NCI-H748 treated with DMSO at 0.1 percent for 48 hours (cell line): ENCODE measurements at places on chromosomes 12 and 14.

DNA sequence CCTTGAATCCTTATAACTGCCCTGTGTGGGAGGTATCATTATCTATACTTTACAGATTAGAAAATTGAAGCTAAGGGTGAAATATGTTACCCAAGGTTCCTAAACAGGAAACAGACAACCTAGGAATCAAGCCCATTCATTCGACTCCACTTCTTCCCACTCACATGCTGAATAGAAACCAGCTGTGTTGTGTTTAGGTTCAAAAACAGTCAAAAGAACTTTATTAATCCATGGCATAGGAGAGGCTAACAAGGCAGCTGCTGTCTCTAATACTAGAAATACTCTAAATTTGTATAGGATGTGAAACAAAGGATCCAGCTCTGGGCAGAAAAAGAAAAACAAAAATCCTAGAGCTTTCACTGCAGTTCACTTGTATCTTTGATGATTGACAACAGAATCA lies 9.9 kb downstream of the AMDHD1 start:
- no peak for DNase-seq

DNA sequence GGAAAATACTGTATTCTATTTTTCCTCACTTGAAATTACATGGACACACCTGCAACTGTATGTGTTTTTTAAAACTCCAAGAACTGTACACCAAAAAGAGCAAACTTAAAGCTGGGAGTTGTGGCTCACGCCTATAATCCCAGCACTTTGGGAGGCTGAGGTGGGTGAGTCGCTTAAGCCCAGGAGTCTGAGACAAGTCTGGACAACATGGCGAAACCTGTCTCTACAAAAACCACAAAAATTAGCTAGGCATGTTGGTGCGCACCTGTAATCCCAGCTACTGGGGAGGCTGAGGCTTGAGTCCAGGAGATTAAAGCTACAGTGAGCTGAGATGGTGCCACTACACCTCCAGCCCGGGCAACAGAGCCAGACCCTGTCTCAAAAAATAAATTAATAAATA lies 95.9 kb downstream of the SINHCAF start:
- DNase-seq, result no peak

GRCh38 chr12:57476162-57476992 lies 3.3 kb downstream of the ARHGAP9 start:
- DNase-seq, result no peak

DNA sequence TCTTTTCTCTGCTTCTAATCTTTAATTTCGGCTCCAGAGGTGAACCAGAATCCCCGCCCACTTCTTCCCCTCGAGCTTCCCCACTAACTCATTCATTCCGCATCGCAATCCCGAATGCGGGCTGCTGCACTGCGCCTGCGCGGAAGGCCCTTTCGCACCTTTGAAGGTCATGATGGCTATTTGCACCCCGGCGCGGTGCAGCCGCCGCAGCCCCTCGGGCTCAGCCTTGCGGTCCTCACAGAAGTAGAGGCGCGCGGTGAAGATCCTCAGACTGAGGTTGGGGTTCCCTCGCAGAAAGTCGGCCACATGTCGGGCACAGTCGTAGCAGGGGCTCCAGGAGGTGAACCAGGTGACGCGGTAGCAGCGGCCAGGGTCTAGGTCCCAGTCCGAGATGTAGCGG lies 7.6 kb downstream of the AICDA start:
- DNase-seq, result no peak

- DNase-seq, result peak; percentile 43
Observed at GRCh38 chr12:40693207-40693821, 1.1 kb downstream of the CNTN1 start.

- DNase-seq, result no peak
Observed at GRCh38 chr12:131574395-131574771, 136.5 kb upstream of the SFSWAP start.

GRCh38 chr14:97206916-97207315 lies 409.7 kb downstream of the VRK1 start:
- DNase-seq, result no peak

DNA sequence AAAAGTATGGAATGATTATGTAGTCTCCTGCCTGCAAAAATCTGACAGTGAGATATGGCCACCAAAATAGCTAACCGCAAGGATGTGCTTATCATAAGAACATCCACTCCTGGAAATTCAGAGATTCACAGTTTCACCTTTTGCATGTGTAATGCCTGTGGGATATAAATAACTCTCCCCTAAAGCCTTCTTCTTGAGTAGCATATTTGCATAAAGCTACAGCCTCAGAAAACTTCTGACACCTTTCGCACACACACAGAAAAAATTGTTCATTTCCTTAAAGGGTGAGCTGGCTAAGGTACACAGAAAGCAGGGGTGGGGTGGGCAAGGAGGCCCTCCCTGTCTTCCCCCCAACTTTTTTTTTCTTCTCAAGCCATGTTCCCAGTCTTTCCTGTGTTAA lies 3.1 kb upstream of the IGF1 start:
- no peak for DNase-seq

DNA sequence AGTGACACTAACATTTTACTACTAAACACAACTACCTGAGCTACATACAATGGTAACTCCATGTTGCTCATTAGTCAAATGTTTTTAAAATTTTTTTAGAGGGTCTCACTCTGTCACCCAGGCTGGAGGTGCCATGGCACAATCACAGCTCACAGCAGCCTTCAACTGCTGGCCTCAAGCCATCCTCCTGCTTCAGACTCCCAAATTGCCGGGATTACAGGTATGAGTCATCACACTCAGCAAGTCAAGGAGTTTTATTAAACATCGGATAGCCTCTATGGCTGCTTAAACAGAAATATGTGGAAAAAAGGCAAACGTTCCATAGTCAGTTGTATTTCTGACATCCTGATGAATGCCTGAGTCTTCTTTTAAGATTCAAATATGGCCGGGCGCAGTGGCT lies 11.1 kb upstream of the NPFF start:
- DNase-seq, result no peak

- no peak for DNase-seq
Observed at GRCh38 chr12:75317784-75318183, 12.3 kb downstream of the CAPS2 start.

DNA sequence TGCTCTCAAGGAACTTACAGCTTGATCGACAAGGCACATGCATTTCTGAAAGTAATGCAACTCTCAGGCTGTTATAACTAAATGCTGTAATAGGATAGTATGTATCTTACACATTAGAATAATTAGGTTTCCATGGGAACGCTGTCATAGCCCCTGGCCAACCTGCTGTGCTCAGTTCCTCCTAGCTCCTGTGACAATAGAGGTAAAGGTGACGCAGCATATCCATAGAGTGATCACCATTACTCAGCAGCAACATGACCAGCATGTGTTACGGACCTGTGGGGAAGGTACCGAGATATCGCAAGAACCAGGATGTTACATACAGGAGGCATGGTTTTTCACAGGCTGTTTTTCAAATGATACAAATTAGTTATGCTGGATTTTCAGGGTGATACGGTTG lies 150.7 kb downstream of the CAND1 start:
- peak; percentile 85 for DNase-seq

DNA sequence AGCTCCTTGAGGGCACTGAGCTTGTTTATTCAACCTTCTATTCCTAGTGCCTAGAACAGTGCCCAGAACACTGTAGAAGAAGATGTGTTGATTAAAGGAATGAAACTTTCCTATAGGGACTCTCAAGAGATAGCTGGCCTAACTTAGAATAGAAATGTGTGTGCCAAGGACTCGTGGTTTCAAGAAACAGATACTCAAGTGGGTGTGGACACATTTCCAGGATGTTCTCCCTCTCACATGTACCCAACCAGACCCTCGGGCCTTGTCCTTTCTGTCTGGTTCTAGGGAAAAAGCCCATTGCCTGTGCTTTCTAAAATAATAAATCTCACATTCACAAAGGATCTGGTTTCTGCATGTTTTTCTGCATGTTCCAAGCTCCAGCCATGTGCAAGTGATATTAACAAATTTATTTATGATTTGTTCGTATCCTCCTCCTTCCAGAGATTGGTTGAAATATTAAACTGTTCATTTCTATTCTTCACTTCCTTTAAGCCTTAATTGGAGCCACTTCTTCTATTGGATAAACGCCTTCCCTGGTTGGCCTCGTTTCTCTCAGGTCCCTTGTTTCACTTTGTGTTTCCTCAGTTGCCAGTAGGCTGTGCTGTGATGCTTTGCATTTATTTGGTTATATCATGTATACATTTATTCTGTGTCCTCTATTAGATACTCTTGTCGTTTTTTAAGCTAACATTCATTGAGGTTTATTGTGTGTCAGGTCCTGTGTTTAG lies 89.8 kb downstream of the CRADD start:
- DNase-seq, result peak; percentile 55

DNA sequence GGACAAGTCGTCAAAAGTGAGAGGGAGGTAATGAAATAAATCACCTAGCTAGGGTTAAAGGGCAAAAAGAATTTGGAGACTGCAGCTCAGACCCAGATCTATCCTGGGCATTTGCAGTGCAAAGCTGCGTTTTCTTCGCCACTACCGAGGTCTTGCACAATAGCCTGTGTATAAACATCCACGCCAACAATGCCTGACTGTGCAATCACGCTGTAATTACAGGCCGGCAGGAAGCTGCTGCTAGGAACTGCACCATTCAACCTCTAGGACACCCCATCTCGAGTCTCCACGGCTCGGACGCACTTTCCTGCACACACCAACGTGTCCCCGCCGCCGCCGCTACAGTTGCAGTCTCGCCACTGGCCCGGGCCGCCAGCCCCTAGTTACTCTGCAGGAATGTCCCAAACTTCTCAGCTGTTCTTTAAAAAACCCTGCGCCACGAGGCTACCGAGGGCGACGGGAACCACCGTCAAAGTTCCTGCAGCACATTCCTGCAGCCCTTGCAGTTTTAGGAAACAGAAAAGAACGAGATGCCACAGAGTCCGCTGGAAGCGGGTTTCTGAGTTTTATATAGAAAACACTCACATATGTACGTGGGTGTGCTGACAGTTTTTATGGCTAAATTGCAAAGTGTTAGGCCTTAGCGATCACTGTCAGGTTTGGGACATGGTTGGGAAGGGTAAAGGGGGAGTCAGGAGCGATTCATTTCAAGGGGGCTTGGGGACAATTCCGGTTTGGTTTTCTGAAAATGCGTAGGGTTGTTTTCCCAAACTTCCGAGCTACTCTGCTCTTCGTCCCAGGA lies 65.6 kb upstream of the PTGR2 start:
- DNase-seq, result peak; percentile 53

DNA sequence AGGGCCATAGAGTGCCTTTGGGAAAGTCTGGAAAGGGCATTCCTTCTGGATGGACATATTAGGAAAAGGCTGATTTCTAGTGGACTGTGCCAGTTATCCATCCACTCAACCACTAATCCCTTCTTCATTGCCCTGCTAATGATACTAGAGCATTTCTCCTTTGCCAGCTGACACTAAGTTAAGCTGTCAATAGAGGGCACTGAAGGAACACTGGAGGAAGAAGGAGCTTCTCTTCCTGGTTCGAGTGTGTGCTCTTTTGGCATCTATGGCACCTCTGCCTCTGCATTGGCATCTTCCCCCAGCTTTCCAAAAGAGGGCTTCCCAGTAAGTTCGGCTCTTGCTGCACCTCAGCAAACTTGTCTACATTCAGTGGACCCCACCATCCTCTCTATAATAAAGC lies 165.4 kb downstream of the DERA start:
- DNase-seq, result peak; percentile 64

DNA sequence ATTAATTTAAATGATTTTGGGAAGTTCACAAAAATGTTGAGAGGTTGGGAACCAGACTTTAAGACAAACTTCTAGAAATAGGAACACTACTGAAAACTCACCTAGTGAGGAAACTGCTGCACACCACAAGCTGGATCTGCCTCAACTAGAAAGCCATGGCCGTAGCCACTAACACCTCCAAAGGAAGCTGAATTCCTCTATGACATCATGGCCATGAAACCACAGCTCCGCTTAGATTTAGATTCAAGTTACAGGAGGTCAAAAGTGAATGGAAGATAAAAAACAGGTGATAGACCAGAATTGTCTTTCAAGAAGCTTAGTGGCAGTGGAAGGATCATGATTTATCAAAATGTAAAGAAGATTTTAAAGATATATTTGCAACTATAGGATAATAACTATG lies 208.8 kb upstream of the ALG10 start:
- DNase-seq, result no peak

DNA sequence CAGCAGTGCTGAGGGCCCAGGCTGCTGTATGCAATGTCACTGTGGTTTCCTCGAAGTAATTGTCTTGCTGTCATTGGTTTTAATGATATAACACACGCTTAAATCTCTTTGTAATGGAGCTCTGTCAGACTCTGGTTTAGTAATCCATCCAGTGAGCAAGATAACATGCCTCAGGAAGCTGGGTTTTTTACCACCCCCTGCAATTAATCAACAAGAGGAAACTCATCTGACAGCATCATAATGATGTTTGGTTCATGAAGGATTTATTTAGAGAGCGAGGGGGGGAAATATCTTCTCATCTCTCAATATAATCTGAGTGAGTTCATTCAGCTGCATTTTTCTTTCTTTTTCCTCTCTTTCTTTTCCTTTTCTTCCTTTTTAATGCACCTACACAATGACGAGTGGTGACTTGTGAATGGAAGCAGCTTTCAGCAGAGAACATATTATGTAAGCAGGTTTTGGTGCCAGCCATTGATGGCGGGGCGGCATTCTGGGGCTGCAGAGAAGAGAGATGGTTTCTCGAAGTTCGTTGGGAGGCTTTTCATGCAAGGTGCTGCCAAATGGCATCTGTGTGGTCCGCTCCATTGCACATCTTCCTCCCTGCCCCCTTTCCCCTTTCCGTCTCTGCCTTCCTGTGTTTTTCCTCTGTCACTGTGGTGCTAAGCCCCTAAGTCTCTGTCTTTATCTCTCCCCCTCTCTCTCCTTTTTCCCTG lies 6.7 kb downstream of the RPH3A start:
- DNase-seq, result no peak

DNA sequence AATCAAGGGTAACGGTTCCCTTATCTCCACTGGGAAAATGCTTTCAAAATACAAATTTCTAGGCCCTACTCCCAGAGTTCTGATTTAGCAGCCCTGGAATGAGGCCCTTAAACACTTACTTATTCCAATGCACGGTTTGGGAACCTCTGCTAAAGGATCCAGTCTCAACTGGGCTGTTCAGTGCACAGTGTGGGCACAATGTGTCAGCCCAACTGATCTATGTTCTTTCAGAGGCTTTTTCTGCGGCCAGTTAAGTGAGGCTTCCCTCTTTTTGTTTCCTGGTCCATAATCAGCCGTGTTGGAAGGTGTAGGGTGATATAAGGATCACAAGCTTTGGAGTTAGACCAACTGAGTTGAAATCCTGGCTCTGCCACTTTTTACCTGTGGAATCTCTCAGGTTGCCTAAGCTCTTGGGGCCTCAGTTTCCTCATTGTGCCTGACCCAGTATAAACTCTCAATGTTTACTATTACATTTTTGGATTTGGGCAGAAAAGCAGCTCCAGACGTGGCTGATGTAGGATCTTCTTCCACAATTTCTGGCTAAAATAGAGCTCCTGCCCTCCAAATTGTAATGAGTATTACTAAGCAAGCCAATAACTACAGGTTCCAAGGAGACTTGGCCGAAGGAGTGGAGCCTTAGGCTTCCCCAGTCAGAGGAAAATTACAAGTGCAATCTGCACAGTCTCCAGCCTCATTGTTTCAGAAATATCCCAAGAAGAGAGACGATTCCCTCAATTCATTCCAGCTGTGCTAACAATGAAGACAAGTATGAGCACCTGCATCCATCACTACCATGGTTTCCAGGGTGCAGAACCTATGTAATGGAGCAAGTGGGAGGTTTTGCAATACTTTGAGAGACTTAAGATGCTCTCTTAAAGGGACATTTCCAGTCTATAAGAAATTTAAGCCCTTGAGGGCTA lies 2.3 kb upstream of the ANGEL1 start:
- DNase-seq, result no peak
